ENCODE measurements at places on chromosomes 1 and 21. TPM values are rescaled to one million over a fixed set of nuclear protein-coding genes. Genes with fewer than 3 reads are reported as not detected.

ILDR2 gene
- polyA plus RNA-seq = not detected

CSRP1 gene
- polyA plus RNA-seq = 168 TPM

AK4 gene
- polyA plus RNA-seq = 90.0 TPM

TCP10L gene
- 0.25 TPM for polyA plus RNA-seq

KRTAP13-2 gene
- polyA plus RNA-seq = not detected

MAGI3 gene
- polyA plus RNA-seq = 3.2 TPM

ADAMTS1 gene
- 344 TPM for polyA plus RNA-seq

CATSPERE gene
- 0.42 TPM for polyA plus RNA-seq

BARHL2 gene
- not detected for polyA plus RNA-seq

DNA sequence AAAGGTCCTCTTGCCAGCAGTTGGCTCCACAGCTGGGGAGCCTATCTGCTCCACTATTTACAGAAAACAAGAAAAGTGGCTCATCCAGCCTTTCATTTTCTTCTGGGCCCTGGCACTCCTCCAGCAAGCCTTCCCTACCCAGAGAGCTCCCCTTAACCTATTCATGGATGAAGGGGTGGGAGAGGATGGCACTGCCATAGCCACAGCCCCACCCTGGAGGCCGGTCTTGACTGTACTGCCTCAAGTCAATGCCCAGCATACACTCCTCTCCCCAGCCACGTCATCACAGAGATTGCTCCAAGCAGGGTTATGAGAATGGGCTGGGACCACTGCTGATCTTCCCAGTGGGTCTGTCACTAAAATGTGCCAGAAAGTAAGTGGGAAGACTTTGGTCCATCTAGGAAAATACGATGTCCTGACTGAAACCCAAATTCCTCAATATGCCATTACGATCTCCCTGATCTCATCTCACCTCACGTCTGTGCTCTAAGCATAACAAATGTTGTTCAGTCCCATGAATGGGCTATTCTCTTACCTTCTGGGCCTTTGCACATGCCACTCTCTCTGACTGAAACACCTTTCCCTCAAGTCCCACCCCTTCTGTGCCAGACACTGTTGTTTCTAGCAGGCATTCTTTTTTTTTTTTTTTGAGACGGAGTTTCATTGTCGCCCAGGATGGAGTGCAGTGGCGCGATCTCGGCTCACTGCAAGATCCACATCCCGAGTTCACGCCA, 21.4 kb upstream of the PTAFR start:
- no peak for DNase-seq

DNA sequence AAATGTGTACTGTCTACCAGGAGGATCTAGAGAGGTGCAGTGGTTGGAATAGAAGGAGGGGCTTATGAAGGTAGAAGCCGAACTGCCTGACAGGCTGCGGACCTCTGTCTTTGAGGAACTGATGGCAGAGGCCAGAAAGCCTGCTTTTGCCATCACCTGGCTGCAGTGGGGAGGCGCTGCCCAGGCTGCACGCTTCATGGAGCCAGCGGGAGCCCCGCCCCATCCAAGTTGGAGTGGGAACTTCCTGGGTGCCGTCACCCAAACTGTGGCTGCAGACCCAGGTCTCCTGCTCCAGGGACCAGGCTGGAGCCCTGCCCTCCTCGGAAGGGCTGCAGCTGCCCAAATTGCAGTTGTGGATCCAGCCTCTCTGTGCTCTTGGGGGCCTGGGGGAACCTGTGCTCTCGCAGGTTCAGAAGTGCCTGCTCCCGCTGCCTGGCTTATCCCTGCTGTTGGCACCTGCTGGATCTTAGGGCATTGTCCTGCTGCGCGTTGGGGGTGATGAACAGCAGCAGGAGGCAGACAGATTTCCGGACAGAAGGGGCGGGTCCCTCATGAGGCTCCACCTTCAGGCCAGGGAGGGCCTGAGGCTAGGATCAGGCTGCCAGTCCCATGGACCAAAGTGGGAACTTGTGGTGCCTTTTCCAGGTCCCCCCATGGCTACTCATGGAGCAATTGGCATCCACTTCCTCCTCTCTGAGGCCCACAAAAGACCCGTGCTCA, 118.0 kb upstream of the PLPPR4 start:
- no peak for DNase-seq

DNA sequence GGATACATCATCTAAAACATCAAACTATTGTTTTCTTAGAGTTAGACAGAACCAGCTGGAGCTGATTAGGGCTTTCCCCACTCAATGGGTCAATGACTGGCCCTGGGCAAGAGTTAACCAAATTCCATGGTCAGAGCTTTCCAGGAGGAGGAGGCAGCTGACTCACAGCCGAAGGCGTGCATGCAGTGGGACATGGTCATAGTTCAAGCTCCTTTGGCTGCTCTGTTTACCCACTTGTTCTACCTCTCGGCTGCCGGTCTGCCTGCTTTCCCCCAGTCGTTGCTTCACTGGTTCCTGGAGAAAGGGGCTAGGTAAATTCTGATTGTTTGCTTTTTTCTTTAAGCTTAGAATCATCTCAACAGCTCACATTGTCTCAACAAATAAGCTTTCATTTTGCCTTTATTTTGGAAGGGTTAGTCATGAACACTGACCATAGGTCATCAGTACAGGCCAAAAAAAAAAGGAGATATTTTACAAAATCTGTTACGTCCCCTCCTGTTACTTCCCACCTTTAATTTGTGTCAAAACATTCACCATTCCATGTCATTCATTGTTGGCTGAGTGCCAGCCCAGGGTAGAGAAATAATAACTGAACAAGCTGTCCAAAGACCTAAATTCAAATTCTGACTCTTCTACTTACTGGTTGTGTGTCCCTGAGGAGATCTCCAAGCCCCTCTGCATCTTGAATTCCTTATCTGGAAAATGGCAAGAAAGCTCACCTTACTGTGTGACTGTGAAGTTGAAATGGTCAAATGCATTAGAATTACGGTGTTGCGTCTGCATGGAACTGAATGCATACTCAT, 12.0 kb downstream of the MAB21L3 start:
- DNase-seq = no peak

DNA sequence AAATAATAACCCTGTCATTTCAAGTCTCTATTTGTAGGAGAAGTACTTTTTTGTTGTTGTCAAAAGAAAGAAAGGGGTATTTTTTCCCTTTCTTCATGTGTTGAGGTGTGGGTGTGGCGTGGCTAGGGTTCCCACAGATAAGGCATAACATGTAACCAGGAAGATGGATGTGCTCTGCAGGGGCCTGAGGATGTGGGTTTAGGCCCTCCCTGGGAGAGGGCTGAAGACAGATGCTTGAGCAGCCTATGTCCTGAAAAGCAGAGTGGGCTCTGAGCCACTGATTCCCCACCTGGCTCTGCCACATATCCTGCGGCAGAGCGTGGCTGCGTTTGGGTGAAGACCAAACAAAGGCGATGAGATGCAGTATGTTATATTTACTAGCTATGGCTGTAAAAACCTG, 13.9 kb upstream of the ADAR start:
- DNase-seq = no peak

DNA sequence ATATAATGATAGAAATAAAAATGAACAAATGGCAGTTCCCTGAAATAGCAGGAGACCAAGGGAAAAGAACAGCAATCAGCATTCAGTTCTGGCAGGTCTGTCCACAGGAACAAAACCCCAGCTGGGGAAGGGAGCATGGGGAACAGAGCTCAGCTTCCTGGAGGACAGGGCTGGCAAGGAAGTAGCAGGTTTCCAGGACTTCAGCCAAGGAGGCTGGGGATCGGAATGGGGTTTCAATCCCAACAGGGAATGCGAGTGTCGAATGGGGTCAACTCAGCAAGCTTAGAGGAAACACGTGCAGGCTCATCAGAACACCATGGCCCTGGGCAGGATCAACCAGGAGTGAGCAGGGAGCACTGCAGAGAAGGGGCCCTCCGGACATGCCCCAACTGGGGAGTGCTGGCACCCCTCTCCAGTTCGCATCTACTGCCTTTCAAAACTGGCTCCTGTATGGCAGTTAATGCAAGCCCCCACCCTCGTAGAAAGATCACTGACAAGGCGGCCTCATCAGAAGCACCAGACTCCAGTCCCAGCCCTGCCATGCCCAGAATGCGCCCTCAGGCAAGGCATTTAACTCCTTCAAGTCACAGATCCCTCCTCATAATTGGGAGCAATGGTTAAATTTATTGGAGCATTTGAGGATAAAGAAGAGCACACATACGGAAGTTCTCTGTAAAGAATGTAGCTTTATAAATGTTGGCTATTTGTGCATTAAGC, 72.4 kb downstream of the SEC16B start:
- no peak for DNase-seq

DNA sequence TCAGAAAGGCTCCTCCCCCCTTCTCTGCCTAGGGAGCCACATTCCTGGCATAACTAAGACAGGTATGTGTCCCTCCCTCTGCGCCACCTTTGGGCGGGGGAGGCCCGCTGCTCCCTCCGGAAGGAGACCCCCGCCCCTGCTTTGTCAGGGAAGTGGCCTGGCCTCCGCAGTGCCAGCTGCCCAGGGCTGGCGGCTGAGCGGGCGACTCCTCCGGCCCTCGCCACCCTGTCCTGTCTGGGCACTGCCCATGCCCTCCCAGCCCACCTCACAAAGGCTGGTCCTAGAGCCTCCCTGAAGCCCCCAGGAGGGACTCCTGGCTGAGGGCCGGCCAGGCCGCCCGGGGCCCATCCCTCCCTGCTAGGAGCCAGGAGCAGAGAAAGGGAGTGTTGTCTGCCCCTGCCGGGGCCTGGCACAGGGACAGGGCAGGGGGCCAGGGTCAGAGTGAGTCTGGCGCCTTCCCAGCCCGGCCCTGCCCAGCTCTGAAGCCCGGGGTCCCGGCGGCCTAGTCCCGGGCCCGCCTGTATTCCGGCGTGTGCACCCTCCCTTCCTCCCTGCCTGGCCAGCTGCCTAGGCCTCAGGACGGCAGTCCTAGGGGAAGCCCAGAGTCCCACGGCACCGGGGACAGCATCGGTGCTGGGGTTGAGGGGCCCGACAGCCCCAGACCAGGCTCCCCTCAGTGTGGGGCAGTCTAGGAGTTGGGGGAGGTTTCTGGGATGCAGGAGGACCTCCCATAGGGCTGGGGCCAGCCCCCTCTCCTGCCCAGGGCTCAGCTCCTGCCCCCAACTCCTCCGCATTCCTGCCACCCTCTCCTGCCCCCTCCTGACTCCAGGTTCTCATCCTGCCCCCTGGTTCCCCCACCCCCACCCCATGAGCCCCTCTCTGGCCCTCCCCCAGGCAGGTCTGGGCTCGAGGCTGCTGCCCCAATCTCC, 5.1 kb downstream of the AGRN start:
- peak; percentile 82 for DNase-seq

- DNase-seq = no peak
These were observed 3.6 kb upstream of the KCNA10 start for GRCh38 chr1:110522560-110522959.

DNA sequence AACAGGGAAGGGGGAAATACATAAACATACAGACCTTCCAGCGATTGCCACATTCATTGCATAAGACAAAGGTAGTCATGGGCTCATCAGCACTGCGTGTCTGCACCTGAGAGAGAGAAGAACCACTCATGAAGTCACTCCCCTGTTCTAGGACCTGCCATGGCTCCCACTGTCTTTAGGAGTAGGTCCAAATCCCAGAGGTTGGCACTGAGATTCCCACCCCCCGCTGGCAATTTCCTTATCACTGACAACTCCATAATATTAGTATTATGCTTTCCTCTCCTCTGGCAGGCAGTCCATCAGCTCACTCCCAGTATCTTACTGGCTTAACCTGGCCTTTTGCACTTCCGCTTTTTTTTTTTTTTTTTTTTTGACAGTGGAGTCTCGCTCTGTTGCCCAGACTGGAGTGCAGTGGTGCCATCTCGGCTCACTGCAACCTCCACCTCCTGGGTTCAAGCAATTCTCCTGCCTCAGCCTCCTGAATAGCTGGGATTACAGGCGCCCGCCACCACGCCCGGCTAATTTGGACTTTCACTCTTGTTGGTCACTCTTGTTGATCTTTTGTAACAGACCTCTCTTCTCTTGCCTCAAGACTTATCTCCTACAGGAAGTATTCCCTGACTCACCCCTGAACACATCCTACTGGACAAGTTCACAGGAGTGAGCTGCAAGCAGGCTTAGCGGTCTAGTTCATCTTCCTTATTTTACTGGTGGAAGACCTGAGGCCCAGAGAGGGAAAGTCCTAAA, 14.8 kb upstream of the ZNF436 start:
- DNase-seq = no peak

DNA sequence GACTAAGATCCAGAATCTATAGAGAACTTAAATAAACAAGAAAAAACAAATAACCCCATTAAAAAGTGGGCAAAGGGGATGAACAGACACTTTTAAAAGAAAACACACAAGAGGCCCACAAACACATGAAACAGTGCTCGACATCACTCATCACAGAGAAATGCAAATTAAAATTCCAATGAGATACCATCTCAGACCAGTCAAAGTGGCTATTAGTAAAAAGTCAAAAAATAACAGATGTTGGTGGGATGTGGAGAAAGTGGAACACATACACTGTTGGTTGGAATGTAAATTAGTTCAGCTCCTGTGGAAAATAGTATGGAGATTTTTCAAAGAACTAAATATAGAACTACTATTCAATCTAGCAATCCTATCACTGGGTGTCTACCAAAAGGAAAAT, 143.1 kb downstream of the IFI44 start:
- DNase-seq = no peak

GRCh38 chr1:99858286-99858685, 8.1 kb downstream of the AGL start:
- no peak for DNase-seq

DNA sequence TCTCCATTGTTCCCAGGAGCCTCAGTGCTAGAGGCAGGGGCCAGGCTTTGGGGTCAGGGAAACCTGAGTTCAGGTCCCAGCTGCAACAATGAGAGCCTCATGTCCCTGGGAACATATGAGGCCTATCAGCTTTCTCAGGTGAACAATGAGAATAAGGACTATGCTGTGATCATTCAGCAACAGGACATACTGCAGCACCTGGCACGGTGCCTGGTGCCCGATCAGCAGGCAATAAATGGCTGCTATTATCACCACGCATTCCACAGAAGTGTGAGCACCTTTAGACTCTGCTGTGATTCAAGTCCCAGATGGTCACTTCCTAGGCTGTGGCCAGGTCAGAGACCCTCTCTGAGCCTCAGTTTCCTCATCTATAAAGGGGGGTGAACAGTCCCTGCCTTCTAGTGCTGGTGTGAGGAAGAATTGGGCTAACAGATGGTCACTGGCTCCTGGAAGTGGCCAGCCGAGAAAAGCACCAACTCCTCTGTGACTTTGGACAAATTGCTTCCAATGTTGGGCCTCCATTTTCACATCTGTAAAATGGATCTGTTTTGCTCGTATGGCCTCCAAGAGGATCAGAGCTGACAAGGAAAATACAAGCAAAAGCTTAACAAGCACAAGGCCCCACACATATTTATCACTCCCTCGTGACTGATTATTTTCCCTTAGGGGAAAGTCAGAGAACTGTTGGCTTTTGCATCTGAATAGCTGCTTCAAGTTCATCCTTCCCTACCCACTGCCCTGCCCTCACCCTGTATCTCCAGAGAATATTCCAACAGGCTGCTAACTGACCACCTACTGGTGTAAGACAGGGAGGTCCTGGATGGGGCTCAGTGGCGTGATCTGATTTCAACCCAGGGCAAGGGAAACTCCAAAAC, 1.1 kb downstream of the SLC5A9 start:
- DNase-seq = no peak

GRCh38 chr1:119069682-119070081, 70.8 kb downstream of the WARS2 start:
- DNase-seq = no peak

- DNase-seq = no peak
These were observed 34.6 kb downstream of the IL12RB2 start for GRCh38 chr1:67342076-67342890.

- DNase-seq = no peak
These were observed 925 bp upstream of the ARHGEF10L start for GRCh38 chr1:17538428-17539117.

Measured in keratinocyte (primary cell).